Esophagus squamous epithelium (tissue), 5 donors: ENCODE measurements at places on chromosomes 16 and 17. TPM values are rescaled to one million over a fixed set of nuclear protein-coding genes. Genes with fewer than 3 reads are reported as not detected.

The OR3A3 gene
- not detected for total RNA-seq

The ZNF500 gene
- 8.6 TPM for total RNA-seq

DNA sequence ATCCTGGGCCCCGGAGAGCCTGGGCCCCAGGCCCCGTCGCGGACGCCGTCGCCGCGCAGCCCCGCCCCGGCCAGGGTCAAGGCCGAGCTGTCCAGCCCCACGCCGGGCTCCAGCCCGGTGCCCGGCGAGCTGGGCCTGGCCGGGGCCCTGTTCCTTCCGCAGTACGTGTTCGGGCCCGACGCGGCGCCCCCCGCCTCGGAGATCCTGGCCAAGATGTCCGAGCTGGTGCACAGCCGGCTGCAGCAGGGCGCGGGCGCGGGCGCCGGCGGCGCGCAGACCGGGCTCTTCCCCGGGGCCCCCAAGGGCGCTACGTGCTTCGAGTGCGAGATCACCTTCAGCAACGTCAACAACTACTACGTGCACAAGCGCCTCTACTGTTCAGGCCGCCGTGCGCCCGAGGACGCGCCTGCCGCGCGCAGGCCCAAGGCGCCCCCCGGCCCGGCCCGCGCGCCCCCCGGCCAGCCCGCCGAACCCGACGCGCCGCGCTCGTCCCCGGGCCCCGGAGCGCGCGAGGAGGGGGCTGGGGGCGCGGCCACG lies 36.8 kb upstream of the ZC3H18 start:
- DNase-seq = no peak

The ODF4 gene
- total RNA-seq = not detected

The ADAP2 gene
- total RNA-seq = 3.0 TPM

DNA sequence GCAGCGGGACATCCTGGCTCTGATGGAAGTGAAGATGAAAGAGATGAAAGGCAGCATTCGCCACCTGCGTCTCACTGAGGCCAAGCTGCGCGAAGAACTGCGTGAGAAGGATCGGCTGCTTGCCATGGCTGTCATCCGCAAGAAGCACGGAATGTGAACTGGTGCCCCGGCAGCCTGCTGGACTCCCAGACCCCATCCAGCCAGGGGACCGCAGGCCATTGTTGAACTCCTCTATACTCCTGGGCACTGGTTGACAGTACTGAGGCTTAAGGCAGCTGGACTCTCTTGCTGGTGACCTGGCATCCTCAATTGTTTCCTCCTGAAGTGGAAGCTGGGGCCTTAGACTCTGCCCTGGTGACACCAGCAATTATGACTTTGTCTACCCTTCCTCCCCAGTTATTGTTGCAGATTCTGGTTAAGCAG lies 1.2 kb downstream of the THAP11 start:
- no peak for DNase-seq

DNA sequence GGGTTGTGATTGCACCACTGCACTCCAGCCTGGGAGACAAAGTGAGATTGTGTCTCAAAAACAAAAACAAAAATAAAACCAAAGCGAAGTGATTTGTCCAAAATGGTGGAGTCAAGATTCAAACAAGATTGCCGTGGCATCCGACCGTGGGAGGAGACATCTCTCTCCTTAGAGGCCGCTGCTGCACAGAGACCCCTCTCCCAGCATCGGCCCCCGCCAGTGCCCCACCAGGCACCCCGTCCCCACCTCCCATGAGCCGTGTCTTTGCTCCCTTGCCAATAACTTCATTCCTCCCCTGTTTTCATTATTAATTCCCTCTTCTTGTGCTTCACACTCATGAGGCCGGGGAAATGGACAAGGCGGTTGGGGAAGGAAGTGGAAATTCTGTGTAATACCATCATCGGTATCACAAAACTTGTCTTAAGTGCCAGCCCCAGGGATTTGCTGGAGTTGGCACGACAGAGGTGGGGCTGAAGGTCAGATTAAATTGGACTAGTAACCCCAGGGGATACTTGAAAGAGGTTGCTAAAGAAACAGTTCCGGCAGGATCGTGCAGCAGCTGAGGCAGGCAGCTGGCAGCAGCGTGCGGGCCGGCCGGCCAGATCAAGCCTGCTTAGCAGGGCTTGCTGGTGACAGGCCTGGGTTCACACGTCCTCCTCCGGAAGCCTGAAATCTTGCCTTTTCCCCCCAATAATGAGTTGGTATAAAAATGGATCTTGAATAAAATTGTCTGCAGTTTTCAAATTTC lies 66.8 kb downstream of the RTN4RL1 start:
- DNase-seq = no peak

DNA sequence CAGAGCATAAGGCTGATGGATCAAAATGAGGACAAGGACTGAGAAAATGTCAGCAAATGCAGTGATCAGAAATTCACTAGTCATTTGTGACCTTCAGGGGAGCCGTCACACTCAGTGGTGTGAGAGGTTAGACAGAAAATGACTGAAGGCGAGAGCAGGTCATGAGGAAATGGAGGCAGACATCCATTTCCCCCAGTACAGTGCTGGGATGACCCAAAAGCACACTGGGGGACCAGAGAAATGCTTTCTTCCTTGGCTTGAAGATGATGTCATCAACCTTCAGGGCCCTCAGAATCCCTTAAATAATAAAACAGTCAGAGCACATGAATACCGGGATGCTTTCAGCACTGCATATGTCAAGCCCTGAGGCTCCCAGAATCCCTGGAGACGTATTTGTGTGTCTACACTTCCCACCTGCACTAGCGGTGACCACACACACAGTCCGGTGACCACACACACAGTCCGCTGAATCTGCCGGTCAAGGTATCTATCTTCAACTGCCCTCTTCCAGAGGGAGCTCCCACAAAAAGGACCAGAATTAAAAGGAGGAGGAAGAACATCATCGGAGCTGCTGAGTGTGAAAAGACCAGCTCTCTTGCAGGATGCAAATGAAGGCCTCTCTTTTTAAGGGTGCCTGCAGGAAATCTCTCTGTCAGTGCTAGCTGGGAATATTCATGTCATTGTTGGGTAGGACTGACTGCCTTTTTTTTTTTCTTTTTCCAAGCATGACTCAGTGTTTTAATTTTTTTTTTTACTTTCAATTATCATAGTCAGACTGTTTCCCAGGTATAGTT lies 8.2 kb downstream of the UBE2O start:
- DNase-seq = no peak

The TMEM219 gene
- total RNA-seq = 119 TPM

The MMP2 gene
- total RNA-seq = 4.5 TPM

- no peak for DNase-seq
Measured at GRCh38 chr17:67401598-67402504, 24.8 kb downstream of the PITPNC1 start.

The DPEP2 gene
- total RNA-seq = 6.2 TPM

The CBX8 gene
- 2.7 TPM for total RNA-seq

DNA sequence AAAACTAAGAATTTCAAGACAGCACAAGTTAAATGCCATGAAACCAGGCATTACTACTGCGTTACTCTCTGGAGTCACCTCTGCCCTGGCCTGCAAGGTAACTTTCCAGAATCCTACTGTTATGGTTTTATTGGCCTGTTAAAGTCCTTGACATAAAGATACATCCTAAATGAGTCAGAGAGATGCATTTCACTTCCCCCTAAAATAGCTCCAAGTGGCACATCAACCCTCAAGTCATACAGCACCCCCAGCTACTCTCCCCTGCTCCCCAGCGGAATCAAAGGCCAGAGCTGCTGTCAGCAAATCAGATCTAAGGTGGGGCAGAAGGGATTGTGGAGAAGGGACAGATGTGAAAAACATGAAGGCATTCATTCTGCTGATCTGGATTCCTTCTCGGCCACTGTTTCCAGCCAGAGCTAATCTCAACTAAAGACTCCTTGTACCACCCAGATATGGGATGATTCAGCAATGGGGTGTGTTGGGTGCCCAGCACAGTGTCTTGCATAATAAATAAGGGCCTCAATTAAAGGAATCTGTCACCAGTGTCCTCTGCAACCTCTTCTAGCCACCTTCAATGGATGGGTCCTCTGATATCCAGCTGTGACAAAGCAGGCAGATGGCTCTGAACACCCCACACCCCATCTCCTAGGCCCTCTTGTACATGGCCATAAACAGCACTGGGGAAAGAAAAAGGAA lies 8.5 kb upstream of the CCL1 start:
- DNase-seq = no peak
